ENCODE measurements at places on chromosomes 1 and 21.

DNA sequence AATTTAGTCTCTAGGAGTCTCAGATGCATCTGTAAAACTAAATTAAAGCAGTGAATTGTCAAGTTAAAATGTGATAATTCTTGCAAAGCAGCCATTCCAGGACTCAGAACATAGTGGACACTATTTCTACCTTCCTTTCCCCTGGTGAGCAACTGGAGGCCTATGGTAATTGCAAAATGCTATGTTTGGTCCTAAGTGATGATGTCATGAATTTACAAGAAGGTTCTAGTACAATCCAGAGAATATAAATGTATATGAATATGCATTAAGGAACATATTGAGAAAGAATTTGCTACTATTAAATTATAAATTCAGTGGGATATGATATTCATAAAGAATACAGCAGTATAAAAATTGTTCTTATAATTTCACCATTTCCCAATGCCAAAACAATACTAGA is 32.6 kb downstream of the OMA1 start:
- no peak for DNase-seq

DNA sequence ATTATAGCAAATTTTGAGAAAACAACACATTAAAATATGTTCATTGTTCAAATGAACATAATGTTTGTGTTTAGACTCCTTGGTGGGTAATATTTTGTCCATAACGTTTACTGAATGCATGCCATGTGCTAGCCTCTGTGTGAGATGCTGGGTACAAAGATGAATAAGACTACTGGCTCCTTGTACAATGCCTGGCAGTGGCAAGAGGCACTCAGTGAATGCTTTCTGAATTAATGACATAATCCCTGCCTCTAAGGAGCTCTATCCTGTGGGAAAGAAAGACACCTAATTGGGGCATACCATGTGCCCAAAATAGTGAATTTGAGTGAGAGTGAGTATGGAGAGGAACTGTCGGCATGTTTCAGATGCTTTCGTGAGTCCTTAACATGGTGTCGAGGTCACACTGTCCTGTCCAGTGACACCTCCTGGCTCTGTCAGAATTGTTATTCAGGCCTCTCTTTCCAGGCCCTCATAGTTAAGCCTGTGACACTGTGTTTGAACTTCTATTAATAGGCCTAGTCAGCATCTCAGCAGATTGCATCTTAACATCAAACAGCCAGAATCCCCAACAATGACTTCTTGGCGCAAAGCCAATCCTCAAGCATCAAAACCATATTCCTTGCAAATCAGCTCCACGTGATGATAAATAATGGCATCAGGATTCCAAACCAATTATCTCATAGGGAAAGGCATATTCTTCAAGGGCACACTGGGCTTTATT is 32.8 kb upstream of the S1PR1 start:
- peak; percentile 75 for DNase-seq

GRCh38 chr1:168834225-168834872 is 105.3 kb upstream of the DPT start:
- no peak for DNase-seq

DNA sequence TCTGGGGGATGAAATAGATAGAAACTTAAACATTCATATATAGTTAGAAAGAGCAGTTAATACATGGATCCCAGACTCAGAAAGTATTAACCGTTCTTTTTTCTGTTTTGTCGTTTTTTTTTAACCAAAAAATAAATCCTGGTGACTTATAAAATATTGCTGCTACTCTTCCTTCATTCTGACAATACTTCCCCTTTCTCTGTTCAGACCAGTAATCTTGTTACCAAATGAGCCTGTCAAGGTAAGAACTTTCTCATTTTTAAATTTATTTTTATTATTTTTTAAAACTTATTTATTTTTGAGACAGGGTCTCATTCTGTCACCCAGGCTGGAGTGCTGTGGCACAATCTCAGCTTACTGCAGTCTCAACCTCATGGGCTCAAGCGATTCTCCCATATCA is 13.7 kb downstream of the PTPN22 start:
- no peak for DNase-seq

DNA sequence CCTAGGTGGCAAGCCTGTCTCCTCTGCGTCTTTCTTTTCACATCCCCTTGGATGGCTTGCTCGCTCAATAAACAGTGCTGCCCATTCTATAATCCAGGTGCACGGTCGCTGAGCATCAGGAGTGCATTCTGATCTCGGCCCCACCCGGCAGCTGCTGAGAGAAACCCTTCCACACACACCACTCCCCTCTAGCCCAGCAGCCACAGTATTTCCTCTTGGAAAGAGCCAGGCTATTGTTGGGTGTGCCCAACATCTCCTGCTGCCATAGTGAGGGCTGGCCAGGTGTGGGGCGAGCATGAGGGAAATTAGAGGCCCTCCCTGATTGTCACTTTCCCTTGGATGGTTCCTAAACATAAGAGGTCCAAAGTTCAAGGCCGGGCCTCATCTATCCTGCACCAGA is 24.7 kb downstream of the GPA33 start:
- peak; percentile 76 for DNase-seq

GRCh38 chr1:33177996-33178540 is 3.8 kb downstream of the TRIM62 start:
- no peak for DNase-seq

- DNase-seq: no peak
Measured at GRCh38 chr1:40638097-40639036, 27.1 kb downstream of the RIMS3 start.

- DNase-seq: no peak
Measured at GRCh38 chr1:77222496-77222895, 3.3 kb upstream of the PIGK start.

- DNase-seq: no peak
Measured at GRCh38 chr21:45523411-45524101, 18.7 kb downstream of the SLC19A1 start.

GRCh38 chr1:164765557-164765956 is 206.6 kb downstream of the PBX1 start:
- no peak for DNase-seq

- DNase-seq: no peak
Measured at GRCh38 chr1:9009438-9010370, 16.5 kb downstream of the SLC2A7 start.

DNA sequence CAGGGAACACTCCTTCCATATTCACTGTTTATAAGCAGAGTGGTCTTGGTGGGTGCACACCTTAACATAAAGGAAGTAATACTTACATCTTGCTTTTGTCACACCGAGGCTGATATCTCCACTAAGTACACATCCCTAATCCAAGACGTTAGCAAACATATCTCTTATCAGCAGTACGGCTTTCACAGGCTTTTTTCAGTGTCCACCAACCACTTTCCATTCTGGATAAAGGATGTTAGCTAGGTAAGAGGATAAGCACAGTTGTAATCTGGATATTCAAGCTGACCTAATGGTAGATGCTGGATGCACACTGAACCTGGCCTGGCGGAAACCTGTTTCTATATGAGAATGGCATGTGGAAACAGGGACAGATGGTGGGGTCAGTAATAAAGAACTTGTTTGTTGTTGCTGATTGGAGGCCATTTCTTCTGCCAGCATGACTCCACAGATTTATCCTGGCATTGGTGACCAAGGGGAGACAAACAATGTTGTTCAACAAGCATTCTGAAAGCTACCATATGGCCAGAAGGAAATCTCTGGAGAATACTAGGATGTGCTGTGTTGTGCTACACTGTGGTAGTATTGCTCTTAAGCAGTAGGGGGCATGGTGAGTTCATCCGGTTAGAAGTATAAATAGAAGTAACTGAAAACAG is 416.4 kb downstream of the PTBP2 start:
- DNase-seq: peak; percentile 82

- DNase-seq: no peak
Measured at GRCh38 chr1:9559673-9560072, 20.4 kb downstream of the SLC25A33 start.

DNA sequence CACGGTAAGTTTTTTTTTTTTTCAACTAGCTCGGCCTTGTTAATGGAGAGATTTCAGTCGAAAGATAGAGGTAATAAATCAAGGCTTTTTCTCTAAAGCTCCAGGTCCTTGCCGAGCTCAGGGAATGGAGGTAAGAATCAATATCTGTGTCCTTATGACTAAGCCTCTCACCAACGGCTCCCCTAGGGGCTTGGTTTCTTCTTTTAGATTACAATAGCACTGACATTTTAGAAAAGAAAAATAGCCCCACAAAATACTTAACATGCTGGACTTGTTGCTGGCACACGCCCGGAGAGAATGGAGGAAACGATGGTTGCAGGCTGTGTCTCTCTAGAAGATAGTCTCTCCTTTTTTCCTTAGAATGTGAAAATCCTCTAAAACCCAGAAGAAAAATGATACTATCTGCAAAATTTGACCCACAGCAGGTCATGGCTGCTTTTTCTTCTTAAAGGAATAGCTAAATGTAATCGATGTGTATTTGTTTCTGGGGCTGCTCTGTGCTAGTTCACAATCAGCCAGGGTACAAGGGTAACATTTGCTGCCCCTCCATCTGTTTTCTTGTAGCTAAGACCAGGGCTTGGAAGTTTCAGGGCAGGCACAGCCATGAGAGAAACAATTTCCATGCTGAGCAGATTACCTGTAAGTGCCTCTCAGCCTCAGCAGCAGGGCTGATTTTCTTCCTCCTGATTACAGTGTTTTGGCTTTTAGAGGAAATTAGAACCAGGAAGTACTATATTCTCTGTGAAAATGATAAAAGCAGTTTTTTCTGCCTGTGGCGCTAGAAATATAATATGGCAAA is 86.2 kb upstream of the GNG12 start:
- peak; percentile 13 for DNase-seq

DNA sequence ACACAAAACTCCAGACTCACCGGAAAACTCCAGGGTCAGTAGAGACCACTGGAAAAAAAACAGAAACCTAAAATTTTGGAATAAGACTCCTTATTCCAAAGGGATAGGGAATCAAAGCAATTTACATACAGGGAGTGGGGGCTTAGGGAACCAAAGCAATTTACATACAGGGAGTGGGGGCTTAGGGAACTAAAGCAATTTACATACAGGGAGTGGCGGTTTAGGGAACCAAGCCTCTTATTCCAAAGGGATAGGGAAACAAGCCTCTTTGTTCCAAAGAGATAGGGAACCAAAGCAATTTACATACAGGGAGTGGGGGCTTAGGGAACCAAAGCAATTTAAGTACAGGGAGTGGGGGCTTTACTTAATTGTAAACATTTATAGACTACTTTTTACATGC is 28.4 kb upstream of the TTLL7 start:
- DNase-seq: no peak

Measured in NCI-H1417 (cell line).